ENCODE measurements at places on chromosomes 12 and 14. TPM values are rescaled to one million over a fixed set of nuclear protein-coding genes. Genes with fewer than 3 reads are reported as not detected.

RNF212B gene
- total RNA-seq, result not detected

AICDA gene
- total RNA-seq, result not detected

SLC6A12 gene
- total RNA-seq, result 0.46 TPM

SLC2A14 gene
- total RNA-seq, result not detected

LBHD2 gene
- not detected for total RNA-seq

DPPA3 gene
- total RNA-seq, result not detected

- DNase-seq, result no peak
Measured at GRCh38 chr12:8629486-8630033, 16.9 kb upstream of the AICDA start.

DNA sequence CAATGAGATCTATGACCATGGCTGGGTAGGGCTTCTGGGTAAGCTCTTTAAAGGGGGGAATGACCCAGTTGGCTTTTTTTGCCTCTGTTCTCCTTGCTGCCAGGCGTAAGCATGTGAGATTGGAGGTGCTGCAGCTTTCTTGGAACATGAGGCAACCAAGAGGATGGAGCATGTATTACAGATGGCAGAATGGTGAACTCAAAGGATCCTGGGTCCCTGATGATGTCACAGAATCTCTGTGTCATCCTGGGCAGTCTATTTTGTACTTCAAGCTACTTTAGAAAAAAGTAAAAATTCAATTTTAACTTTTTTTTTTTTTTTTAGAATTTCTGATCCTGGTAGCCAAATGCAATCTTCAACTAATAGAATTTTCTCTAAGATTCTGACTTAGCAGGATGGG is 8.0 kb downstream of the KRT82 start:
- DNase-seq, result no peak

- no peak for DNase-seq
Measured at GRCh38 chr12:124410354-124411175, 115.7 kb downstream of the RFLNA start.

DNA sequence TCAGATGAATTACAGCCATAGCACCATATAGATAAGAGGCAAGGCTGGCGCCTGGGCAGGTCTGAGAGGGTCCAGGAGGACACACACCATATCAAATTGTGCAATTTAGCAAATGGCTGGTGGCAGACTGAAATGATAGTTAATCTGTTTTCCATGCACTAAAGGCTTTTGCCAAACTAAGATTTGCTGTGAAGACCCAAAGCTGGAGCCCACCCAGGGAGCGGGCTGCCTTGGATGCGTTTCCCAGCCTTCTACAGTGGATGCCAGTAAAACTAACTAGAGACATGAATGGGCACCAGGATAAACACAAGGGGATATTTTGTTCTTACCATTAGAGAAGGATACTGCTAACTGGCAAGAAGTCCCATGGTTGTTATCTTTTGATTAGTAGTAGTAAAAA is 475.1 kb downstream of the DPF3 start:
- DNase-seq, result no peak

- DNase-seq, result no peak
Measured at GRCh38 chr12:53975064-53975471, 314 bp upstream of the HOTAIR start.

GRCh38 chr14:37501877-37502276 is 93.2 kb downstream of the FOXA1 start:
- DNase-seq, result no peak

- no peak for DNase-seq
Measured at GRCh38 chr12:12724421-12725085, 7.4 kb downstream of the CDKN1B start.

DNA sequence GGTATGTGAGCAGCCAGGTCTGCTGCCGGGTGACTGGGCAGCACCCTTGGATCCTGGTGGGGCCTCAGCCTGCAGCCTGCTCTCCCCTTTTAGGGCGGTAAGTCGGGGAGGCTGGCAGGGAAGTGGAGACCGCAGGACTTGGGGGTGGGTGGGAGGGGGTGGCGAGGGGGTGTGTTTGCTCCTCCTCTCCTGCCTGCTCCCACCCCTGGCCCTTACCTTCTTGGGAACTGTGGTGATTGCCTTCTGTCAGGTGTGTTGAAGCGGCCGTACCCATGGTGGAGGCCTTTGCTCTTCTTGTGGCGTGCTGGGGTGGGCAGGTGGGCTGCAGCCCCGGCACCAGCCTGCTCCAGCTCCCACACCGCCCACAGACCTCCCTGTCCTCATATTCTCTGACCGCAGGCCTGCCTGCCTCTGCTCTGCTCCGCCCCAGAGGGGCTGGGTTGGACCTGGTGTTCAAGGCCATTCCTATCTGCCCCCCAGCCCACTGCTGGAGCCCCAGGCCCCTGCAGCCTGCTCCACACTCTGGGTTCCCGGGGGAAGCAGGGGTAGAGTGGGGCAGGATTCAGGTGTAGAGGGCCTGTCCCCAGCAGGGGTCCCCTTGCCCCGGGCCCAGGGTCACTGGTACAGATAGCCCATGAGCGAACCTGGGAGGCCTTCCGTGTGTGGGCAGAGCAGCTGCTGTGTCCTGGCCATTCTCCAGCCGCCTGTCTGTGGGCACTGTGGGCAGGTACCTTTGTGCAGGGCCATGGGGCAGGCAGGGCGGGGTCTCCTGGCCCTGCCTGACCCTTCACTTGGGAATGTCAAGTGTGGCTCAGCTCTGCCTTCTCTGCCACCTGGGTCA is 5.2 kb downstream of the TEDC1 start:
- DNase-seq, result no peak

DNA sequence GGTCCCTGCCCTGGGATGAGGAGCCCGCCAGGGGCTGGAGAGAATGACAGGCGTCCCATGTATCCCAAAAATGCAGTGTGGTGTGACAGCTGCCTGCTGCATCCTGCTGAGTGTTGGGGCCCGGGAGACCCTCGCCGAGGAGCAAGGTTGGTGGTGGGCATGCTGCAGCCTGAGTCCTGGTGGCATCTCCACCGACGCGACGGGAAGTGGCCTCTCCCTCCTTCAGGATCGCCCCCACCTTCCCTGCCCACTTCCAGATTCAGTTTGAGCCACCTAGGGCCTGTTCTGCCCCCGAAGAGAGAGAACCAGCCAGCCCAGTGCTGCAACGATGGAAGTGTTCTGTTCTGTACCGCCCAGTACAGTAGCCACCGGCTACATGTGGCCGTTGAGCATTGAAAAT is 70.1 kb downstream of the TSPAN9 start:
- DNase-seq, result no peak

DNA sequence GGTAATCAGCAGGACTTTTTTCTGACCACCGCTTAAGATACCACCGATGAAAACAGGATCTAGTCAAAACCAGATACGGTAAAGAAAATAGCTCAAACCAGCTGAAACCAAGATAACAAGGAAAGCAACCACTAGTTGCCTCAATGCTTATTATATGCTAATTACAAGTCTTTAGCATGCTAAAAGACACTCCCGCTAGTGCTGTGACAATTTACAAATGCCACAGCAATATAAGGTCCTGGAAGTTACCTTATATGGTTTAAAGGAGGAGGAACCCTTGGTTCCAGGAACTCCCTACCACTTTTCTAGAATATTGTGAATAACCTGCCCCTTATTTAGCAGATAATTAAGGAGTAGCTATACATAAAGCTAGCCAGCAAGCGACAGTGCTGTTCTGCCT is 976.4 kb upstream of the SEL1L start:
- no peak for DNase-seq

- DNase-seq, result no peak
Measured at GRCh38 chr14:102490456-102490855, 19.1 kb downstream of the ANKRD9 start.

- no peak for DNase-seq
Measured at GRCh38 chr14:67409461-67409860, 2.5 kb downstream of the PLEK2 start.

DNA sequence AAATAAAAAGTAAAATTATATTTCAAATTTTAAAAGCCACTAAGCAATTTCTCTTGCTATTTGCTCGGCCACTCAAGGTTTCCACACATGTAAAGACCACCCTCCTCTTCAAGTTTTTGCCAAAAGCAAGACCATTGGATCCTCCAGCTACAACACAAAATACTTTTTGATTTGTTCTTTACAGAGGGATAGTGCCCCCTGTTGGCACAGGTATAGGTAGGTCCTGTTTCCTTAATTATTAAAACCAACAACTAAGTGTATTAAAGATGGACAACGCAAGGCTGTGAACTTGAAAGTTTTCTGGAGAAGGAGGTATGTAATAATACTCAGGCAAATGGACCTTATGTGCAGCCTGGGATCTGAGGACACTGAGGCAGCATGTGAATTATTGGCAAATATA is 23.8 kb downstream of the ATP6V1D start:
- no peak for DNase-seq

DNA sequence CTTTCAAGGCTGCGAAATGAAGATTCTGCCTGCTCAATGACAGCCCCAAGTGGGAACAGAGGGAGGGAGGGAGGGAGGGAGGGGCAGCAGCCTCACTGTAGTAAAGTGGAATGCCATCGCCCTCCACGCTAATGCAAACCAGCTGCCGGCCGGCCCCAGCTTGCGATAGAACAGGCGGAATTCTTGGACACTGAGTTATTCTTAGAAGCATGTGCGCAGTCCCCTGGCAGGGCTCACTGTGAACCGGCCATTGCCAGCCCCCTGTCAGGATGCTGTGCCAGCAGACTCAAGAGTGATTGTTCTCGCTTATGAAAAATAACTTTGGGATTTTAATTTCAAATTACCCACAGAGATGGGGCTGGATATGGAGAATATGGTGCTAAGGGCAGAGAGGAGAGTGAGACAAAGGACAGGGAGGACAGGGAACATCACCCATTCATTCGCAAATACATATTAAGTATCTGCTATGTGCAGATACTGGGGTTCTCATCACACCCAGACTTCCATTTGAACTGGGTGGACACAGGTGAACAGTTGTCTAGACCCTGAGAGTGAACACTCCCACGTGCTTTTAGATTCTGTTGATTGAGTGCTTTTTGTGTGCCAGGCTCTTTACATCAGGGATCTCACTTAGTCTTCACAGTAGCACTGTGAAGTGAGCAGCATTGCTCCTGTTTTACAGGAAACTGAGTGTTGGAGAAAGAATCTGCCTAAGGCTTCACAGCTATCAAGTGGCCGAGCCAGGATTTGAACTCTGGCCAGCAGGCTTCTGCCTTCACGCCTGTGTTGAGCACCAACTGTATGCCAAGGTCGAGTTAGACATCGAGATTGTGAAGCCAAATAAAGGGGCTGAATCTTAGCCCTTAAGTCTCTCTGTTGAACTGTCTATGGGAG is 192.9 kb downstream of the C12orf75 start:
- peak; percentile 23 for DNase-seq

- DNase-seq, result no peak
Measured at GRCh38 chr14:74531467-74531866, 37.9 kb downstream of the ISCA2 start.

All from omental fat pad (tissue), 4 donors.